ENCODE measurements at places on chromosomes 12 and 14.

DNA sequence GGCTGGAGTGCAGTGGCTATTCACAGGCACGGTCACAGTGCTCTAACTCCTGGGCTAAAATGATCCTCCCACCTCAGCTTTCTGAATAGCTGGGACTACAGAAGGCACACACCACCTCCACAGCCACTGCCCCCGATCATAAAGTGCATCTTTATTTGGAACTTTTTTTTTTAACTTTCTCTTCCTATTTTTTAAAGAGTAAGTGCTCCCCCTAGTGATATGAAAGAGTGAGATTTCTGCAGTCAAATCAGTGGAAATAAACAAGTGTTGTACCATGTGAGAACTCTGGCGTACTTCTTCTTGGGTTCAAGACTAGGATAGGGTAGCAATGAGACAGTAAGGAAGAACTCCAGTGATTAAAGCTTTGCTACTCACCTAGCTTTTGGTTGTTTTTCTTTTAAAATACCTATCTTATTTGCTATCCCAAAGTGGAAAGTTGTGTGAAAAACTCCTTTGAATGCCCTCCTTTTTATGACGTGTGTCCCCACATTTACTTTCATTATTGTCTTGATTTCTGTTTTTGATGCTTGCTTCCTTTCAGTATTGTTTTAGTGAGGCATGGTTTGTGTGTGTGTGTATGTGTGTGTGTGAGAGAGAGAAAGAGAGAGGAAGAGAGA lies 6.6 kb downstream of the PPP4R4 start:
- DNase-seq, result no peak

GRCh38 chr14:72599579-72600470 lies 294.1 kb downstream of the DPF3 start:
- no peak for DNase-seq

- no peak for DNase-seq
Observed at GRCh38 chr12:24853588-24853987, 95.3 kb downstream of the BCAT1 start.

GRCh38 chr14:53495846-53496343 lies 342.8 kb upstream of the DDHD1 start:
- no peak for DNase-seq

Data from activated CD8-positive, alpha-beta memory T cell treated with anti-CD3 and anti-CD28 coated beads for 1 hour (primary cell).